Left hindlimb (tissue), 1 donor: ENCODE measurements at places on chromosomes 11 and 22.

GRCh38 chr11:67290801-67291200, 1.7 kb downstream of the ANKRD13D start:
- no peak for DNase-seq

DNA sequence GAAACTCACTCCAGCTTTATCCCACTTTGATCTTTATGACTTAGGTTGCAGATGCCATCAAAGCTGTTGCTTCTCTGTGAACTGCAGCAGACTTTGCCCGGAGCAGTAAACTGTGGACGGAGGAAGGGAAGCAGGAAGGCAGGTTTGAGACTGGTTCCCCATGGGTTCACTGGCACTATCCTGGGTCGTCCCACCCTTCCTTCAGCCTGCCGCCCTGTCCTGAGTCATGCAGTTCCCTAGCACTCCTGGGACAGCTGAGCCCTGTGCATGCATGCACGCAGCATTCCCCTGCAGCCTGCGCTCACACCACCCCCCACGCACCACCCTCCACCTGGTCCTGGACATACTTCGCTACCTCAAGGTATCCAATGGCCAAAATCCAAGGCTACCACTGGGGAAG, 23.5 kb upstream of the P2RY2 start:
- no peak for DNase-seq

GRCh38 chr11:61791737-61792309, 576 bp downstream of the TMEM258 start:
- DNase-seq, result peak; percentile 87

DNA sequence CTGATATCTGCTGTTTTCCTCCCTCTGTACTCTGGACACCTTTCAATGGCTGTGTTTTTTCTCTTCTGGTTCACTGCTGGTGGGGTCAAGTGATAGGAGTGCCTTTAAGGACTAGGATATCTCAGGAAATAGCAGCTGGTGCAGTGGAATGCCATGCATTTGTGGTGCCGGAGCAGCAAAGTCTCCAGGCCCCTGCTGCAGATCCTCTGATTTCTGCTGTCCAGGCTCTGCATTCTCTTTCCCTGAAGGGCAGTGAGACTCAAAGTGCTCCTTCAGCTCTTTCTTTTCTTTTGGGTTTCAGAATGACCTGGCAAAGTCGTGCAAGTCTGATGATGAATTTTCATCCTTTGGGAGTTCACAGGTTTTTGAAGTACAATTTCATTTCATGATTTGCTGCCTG, 774.3 kb downstream of the FAM181B start:
- DNase-seq, result no peak

DNA sequence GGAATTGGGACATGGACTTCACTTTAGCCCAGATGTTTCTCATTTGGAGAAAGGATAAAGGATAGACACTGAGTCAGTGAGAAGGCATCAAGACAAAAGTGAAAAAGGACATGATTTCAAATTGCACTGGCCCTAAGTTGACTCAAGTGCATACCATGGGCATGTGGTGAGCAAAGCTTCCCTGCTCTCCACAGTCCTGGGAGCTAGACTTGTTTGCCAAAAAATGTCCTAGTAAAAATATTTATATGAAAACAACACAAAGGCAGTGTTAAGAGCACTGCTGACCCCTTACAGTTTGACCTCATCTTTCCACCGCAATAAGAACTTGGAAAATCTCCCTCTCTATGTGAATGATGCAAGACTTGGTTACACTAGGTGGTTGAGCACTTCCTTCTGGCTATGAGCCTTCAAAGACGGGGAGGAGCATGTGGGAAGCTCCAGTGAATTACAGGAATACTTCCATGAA, 46.5 kb upstream of the FIBIN start:
- peak; percentile 39 for DNase-seq

DNA sequence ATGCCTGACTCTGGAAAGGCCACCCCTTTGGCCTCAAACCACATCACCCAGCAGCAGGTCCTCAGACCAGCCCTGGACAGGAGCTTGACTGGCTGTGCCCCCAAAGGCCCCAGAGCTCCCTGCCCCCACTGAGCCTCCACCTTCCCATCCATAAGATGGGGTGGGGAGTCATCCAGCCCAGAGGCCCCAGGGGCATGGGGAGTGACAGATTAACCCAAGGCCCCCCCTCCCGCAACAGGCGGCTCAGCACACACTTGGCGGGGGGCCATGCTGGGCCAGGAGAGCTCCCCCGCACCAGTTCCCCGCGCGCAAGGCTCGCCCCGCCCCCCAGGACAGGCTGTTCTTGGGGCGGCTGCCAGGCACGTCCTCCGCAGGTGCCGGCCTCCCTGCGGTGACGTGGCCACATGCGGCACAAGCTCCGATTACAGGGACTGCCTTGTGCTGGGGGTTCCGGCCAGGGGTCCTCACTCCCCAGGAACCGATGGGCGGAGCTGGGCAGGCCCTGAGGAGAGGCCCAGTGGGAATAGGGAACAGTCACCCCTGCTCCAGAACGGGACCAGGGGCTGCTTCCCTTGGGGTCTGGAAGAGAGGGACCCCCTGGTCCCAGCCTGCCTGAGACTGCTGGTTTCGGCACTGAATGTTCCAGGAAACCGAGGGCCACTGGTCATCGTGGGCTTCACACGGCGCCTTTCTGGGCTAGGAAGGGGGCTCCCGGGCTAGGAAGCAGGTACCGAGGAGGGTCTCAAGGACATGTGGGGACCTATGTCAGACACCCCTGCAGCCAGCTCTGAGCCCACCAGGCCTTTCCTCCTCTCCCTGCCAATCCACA, 5.1 kb upstream of the CDKN1C start:
- DNase-seq, result peak; percentile 88

GRCh38 chr11:18324381-18324780, 2.0 kb downstream of the GTF2H1 start:
- DNase-seq, result no peak

- no peak for DNase-seq
Observed at GRCh38 chr11:123594188-123594901, 60.1 kb downstream of the SCN3B start.

DNA sequence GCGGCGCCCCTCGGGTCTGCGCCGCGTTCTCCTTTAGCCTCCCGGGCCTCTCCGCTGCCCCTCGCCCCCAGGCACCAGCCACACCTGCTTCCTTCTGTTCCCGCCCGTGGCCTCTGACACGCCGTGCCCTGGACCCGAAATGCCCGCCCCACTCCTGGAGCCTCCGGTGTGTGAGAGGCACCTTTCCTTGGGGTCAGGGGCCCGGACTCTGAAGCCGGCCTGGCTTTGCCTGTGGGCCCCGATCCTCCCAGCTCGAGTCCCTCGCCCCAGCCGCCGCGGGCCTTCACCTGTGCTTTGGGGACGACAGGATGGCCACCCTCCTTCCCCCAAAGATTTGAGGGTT, 661 bp upstream of the CDPF1 start:
- DNase-seq, result no peak

DNA sequence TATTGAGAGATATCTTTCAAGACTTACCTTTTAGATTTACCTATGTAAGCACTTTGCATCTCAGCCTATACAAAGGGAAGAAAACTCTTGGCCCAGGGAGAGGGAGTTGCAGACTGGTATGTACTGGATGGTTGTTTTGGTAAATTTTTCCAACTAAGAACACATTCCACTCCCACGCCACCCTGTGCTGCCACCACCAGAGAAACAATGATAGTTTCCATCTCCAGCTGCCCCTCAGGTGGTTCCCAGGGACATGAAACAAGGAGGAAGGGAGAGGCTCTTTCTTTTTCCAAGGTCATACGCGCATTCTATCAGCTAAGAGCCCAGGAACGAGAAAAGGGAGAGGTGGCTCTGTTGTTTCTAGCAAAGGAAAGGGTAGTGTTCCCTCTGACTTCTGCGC, 34.4 kb downstream of the CCDC34 start:
- DNase-seq, result no peak

DNA sequence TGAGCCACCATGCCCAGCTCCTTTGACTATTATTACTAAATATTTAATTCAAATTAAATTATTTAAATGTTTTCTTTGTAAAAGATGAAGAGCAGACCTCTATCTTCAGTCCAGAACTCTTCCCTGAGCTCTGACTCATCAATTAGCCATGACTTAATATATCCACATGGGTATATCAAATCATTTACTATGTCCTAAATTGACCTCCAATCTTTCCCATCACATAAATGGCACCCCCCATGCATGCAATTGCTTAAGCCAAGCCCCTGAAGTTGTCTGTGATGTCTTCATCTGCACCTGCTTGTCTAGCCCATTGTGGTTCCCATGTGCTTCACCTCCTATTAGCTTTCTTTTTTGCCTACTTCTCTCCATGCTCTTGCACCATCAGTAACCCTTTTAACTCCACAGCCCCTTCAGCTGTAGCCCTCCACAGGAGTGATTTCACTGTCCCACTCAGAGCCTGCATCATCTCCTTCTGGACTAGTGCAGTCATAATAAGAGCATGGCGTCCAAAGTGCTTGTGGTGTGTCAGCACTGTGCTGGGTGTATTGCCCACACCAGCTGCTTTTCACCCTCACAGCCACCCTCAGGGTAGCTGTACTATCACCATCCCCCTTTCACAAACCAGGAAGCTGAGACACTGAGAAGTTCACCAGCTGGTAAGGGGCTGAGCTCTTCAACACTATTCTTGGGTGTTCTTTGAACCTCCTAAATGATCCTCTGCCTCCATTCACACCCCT, 11.8 kb upstream of the THY1 start:
- DNase-seq, result no peak

DNA sequence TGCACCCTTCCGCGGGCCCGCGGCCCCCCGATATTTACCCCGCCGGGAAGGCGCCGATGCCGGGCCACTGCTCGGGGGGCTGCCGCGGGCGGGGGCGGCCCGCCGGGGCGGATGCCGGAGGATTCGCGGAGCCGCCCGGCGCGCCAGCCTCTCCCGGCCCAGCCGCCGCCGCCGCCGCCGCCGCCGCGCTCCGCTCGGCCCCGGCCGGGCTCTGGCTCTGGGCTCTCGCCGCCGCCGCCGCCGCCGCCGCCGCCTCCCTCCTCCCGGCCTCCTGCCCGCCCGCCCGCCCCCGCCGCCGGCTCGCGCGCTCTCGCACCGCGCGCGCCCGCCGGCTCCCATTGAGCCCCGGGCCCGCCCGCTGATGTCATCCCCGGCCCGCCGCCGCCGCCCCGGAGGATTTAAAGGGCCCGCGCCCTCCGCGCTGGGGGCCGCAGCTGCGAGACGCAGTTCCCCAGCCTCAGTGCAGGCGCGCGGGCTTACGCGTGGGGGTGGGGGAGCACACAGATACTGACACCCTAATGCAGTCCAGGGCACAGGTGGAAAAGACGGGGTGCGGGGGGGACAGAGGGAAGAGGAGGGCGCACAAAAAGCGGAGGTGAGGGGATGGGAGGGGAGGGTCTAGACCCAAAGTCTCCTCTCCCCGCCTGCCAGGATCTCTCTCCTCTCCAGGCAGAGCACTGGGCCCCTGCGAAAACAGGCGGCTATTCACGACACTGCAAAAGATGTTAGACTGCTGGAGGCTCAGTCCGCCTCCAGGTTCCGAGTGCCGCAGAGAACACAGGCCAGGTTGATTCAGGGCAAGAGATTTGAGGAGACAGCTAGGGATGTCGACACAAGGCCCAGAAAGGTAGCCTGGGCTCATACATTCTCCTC, at the start of gene CSNK1E:
Gene CSNK1E, minus strand, starts transcription at position 312 of the 873 bp plus-strand sequence. CDS start 3,276 bp downstream, outside the sequence.
- peak; percentile 81 for DNase-seq

DNA sequence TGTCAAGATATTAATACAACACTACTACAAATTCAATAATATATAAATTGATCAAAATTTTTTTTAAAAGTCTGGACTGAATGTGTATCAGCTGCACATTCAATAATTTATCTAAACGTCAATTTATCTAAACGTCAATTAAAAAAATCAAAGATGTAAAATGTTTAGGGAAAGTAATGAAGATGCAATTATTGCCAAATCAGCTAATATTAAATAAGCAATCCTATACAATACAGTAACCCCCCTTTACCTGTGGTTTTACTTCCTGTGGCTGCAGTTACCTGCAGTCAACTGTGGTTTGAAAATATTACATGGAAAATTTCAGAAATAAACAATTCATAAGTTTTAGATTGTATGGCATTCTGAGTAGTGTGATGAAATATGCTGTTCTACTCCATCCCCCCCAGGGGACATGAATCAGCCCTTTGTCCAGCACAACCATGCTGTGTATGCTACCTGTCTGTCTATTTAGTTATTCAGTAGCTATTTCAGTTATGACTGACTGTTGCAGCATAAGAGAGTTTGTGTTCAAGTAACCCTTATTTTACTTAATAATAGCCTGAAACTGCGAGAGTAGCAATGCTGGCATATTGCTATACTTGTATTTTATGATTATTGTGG, 72.2 kb downstream of the CWF19L2 start:
- no peak for DNase-seq

DNA sequence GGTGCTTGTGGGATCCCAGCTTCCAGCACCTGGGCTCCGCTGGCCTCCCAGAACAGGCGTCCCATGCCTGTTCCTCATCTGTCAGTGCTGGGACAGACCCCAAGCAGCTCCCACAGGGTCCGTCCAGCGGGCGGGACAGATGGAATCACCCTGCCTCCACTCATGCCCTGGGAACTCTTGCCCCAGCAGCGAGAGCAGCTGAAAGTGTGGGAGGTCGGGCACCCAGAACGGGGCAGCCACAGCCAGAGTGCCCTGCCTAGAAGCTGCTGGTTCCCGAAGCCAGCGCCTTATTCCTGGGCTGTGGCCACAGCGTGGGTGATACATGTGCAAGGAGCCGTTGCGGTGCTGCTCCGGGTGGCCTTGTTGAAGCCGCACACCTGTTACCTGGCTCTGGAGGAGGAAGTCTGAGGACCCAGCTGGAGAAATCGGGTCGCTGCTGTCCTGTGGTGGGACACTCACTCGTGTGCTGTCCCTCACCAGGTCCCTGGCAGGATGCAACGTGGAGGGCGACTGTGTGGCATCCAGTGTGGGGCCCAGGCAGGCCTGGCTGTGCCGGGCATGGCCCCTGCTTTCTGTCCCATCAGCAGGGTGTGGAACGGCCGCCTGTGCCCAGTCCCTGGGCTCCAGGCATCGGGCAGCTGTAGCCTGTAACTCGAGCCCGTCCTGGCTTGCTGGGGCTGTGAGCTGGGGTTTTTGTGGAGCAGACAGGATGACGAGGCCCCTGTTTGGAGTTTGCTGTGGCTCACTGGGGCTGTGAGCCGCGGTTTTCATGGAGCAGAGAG, 16.2 kb downstream of the GRAMD4 start:
- DNase-seq, result peak; percentile 67

GRCh38 chr11:111347002-111347722, 31.9 kb downstream of the POU2AF1 start:
- DNase-seq, result no peak

GRCh38 chr22:44014241-44014640, 9.9 kb upstream of the PARVB start:
- DNase-seq, result no peak

DNA sequence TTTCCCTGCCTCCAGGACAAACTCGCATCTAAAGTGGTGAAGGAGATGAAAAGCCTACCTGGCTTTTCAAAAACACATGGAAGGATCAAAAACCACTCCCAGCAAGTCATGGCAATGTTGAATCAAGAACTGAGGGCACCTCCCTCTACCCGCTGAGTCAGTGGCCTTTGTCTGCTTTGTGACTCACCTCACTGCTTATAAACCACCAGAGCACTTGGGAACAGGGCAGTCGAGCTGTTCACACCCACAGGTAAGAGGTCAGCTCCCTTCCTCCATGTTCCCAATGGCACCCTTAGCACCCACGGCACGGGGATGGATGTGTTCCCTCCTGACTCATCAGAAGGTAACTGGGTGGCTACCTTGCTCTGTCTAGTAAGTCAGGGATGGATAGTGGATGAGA, 21.7 kb downstream of the TENM4 start:
- no peak for DNase-seq

GRCh38 chr11:84673753-84674152, 953.4 kb downstream of the DLG2 start:
- no peak for DNase-seq
